Keratinocyte (primary cell): ENCODE measurements at places on chromosomes 1 and 21.

DNA sequence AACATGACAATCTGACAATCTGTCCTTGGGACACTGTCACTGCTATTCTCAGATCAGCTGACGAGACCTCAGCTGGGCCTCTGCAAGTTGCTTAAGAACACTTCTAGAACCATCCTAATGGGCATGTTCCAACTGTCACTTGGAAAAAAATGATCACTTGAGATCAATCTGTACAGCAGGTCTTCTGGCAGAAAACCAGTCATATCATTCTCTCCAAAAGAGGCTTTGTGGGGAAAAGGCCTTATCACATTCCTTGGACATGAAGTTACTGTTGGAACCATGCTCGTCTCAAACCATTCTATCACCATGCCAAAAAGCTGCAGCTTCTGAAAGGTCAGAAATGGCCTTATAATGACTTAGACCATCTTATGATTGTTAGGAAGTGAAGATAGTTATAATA, 744.2 kb downstream of the USP25 start:
- DNase-seq: no peak

- DNase-seq: no peak
These were observed 264.8 kb upstream of the DUSP10 start for GRCh38 chr1:222006715-222007114.

GRCh38 chr1:81115422-81115821, 685.3 kb upstream of the ADGRL2 start:
- DNase-seq: no peak

GRCh38 chr1:184069675-184070074, 18.1 kb downstream of the TSEN15 start:
- no peak for DNase-seq
